Tongue (tissue), 3 donors: ENCODE measurements at places on chromosomes 3 and 15.

DNA sequence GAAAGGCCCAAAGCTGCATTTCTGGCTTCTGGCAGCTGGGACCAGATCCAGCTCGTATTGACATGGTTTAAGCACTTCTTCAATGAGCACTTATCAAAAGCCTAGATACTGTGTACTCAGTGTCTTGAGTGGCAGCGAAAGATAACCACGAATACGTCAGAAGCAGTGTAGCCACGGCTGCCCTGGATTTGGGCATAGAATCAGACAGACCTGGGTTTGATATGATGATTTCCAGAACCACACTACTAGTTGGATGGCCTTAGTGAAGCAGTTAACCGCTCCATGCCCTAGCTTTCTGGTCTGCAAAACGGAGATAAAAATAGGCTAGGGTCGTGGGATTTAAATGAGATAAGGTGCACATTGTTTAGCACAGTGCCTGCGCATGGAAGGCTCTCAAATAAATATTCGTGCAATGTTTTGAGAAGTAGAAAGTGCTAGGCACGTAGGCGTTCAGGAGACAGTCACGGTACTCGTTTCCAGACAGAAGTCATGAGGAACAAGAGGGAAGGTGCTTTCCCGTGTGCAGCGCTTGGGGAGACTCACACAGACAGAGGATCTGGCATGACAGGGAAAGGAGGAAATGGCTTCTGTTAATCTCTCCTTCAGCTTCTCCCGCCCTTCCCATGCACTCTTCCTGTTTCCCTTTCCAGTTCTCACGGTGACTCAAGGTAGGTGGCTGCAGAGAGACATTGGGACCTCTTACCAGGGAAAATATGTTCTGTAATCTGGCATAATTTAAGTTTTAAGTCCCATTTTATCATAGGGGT is 70.3 kb downstream of the CCNL1 start:
- peak; percentile 46 for DNase-seq

- DNase-seq, result no peak
These were observed 26.2 kb downstream of the CRABP1 start for GRCh38 chr15:78366342-78366741.

DNA sequence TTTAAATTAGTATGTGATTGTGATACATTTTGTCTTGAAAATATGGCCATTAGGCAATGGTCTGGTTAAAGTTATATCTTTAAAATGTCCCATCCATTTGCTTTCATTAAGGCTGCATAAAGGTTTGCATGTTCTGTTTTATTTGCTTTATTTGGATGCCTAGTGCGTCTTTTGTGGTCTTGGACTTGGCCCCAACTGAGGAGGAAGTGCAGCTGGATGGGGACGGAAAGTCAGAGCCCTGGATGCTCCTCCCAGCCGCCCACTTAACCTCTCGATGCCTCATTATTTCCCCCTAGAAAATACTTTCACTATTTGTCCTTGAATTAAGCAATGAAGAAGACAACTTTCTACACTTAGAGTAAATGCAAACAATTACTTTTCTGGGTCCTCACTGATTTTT is 898.2 kb downstream of the MCTP2 start:
- DNase-seq, result no peak

- no peak for DNase-seq
These were observed 27.2 kb upstream of the LMOD3 start for GRCh38 chr3:69149586-69149985.

DNA sequence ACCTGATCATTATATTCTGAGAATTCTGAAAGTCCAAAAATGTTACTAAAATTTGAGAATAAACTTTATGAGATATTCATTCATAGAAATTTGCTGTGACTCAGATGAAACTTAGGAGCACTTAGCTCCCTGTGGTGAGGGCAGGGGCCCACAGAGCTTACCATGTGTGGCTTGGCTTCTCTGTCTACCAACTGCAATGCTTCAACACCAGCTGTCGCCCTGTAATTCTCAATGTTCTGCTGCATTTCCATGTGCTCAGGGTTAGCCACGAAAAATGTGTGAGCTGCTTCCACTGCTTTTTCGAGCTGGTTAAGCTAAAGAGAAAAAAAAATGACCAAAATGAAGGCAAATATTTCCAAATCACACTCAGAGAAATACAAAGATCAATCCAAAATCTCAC is 125.6 kb downstream of the P3H2 start:
- peak; percentile 93 for DNase-seq

DNA sequence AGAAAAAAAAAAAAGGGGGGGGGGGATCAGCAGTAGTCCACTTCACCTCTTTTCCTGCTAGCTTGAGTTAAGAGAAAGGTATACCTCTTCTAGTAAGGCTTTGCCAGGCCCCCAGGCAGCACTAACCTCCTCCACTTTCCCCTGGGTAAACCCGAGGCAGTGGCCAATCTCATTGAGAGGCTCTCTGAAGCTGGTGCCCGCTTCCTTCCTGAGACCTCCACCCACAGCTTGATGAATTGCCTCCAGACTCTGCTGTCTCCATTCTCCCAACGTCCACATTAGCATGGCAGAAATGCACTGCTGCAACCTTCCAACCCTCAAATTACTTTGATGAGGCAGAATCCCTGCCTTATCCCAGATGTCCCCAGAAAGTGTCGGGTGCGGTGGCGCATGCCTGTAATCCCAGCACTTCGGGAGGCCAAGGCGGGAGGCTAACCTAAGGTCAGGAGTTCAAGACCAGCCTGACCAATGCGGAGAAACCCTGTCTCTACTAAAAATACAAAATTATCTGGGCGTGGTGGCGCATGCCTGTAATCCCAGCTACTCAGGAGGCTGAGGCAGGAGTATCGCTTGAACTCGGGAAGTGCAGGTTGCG is 15.3 kb downstream of the RLBP1 start:
- no peak for DNase-seq
